ENCODE measurements at places on chromosomes 11 and 22.

DNA sequence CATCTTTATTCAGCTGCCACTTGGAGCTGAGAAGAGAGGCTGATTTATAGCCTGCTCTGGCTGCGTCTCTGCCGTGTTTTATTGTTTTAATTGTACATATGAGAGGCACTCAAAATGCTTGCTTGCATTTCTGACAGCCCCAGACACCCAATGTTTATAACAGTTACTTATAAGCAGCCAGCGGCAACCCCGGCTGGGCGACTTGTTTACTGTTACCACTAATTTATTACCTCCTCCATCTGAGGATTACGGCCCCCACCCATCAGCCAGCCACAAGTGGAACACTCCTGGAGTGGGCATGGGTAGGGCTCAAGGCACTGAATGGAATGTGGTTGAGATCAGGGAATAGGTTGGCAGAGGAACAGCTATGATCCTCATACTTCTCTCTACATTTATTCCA, 61.2 kb downstream of the CLPB start:
- DNase-seq: no peak

DNA sequence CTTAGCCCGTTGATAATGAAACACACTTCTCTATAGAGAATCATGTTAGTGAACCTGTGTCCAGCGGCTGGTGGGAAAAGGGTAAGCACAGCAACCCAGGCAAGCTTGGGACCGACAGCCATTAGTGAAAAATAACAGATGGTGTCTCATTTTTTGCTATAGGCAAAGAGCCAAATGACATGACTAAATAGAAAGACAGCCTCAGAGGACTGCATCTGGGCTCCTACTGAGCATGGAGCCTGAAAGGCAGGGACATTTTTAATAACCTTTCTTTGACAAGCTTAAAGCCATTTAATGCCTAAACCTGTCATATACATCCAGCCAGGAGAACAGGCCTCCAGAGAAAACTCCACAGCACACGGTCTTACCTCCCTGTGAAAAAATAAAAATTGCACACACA, 67.0 kb downstream of the FANCF start:
- no peak for DNase-seq

- no peak for DNase-seq
Observed at GRCh38 chr11:110763249-110764011, 51.2 kb upstream of the ARHGAP20 start.

DNA sequence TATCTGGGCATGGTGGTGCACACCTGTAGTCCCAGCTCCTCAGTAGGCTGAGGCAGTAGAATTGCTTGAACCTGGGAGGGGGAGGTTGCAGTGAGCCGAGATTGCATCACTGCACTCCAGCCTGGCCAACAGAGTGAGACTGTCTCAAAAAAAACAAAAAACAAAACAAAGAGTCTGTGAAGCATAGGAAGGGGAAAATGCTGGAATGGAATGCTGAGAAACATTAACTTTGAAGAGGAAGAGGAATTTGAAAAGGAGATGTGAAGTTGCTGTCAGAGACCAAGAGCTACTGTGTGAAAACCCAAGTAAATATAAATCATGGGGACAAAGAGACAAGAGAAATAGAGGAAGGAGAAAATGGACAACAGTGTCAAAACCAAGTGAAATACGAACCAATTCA, 455.1 kb upstream of the ARHGAP42 start:
- no peak for DNase-seq

DNA sequence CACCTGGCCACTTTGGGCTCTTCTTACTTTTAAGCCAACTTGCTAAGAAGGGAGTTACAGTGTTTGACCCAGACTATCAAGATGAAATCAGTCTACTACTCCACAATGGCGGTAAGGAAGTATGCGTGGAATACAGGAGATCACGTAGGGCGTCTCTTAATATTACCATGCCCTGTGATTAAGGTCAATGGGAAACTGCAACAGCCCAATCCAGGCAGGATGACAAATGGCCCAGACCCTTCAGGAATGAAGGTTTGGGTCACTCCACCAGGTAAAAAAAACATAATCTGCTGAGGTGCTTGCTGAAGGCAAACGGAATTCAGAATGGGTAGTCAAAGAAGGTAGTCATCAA, 1.0 kb upstream of the YPEL4 start:
- DNase-seq: no peak

- DNase-seq: no peak
Observed at GRCh38 chr11:68667511-68668500, 16.5 kb upstream of the GAL start.

GRCh38 chr11:120681434-120682331, 170.1 kb downstream of the GRIK4 start:
- no peak for DNase-seq

DNA sequence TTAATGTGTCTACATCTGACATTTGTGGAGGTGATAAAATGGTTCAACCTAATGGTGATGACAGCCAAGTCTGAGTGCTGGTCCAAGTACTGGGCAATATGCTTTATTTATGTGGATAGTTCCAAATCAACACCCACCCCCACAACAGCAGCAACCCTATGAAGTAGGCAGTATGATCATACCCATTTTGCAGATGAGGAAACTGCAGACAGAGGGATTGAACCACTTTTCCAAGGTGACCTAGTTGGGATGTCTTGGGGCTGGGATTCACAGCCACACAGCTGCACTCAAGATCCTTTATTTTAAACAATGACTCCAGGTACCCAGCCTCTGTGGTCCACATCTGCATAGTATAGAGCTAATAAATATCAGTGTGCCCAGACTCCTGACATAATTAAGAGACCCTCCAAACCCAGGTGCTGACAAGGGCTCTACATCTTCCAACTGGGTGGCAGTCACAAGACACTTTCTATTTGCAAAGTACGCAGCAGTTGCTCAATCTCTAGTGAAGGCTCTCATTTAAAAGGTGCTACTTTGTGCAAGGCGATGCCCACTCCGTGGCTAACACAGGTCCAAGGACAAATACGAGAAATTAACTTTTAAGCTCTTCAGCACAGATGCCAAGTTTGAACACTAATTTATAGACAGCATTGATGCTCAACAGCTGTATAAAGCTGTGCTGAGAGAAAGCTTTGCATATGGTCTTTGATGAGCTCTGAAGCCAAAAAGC, 426.6 kb downstream of the LARGE1 start:
- DNase-seq: no peak

GRCh38 chr22:25762147-25762546, 20.2 kb downstream of the MYO18B start:
- DNase-seq: no peak

- DNase-seq: no peak
Observed at GRCh38 chr22:27723158-27723557, 78.4 kb downstream of the MN1 start.

- no peak for DNase-seq
Observed at GRCh38 chr11:59272771-59273372, 60.1 kb upstream of the MPEG1 start.

DNA sequence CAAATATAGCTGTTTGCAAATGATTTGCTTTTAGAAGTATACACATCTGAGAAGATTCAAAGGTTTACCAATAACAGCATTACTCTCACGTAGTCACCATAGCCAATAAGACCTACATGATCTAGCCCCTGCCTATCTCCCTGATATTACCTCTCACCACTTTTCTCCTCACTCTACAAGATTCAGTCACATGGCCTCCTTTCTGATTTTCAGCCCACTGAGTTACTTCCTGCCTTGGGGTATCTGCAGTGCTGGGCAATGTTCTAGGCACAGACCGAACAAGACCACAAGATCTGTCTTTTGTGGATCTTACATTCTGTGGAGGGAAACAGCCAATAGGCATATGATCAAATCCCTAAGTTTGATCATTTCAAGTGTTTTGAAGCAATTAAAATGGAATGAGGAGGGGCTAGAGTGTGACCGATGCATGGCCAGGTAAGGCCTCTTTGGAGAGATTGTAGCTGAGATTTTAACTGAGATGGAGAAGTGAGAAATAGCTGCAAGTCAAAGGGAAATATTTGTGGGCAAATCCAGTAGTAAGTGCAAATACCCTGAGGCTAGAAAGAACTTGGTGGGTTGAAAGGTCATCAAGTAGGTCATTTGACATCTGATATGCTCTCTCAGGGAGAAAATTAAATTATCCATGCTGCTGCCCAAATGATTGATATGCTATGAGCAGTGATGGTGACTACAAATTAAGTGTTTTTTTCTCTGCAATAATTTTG, 43.1 kb downstream of the ARL14EP start:
- DNase-seq: no peak

GRCh38 chr11:126702987-126703386, 297.6 kb downstream of the KIRREL3 start:
- no peak for DNase-seq

DNA sequence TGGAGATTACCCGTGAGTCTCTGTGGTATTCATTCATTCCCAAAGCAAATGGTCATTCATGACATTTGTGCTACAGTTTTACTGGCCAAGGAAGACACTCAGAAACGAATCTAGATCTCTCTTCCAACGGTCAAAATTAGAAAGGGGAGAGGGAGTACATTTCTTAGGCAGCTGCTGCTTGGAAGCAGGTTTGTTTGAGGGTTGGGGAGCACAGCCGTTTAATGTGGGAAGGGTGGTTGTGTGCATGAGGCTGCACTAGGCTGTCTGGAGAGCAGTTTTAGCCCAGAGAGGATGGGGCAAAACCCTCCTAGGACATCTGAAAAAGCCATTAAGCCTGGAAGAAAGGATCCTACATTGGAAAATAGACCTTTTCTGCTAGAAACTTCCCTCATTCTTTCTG, 29.7 kb upstream of the TIMP3 start:
- no peak for DNase-seq

GRCh38 chr22:37225481-37225880, 13.2 kb upstream of the SSTR3 start:
- DNase-seq: no peak

DNA sequence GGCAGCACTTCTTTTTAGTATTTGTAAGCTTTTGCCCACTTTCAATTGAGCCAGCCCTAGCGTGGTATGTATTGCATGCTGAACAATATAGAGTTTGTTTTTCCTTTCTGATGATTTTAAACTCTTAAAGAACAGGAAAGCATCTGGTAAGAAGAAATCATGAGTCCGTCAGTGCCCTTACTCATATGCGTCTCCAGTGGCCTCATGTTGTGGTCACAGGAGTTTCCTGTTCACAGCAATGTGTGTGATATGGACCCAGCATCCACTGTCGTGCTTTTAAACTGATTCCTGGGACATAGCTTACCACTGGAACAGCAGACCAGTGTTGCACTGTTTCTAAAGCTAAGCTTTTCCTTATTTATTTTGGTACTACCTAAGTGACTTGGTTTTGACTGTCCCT, 40.1 kb downstream of the BID start:
- DNase-seq: no peak

GRCh38 chr11:88421530-88421929, 84.0 kb upstream of the CTSC start:
- DNase-seq: no peak

GRCh38 chr22:28742562-28742962, 723 bp downstream of the HSCB start:
- DNase-seq: no peak

- DNase-seq: no peak
Observed at GRCh38 chr11:27317751-27318150, 45.3 kb downstream of the CCDC34 start.

All from stimulated activated CD8-positive, alpha-beta memory T cell treated with anti-CD3 and anti-CD28 coated beads, Interleukin-4, amount 100 ng/mL, for 1 hour (primary cell).